Adrenal gland (tissue), 19 donors: ENCODE measurements at places on chromosomes 2 and 18.

GRCh38 chr2:11769516-11769915 is 23.1 kb downstream of the LPIN1 start:
- DNase-seq = no peak

DNA sequence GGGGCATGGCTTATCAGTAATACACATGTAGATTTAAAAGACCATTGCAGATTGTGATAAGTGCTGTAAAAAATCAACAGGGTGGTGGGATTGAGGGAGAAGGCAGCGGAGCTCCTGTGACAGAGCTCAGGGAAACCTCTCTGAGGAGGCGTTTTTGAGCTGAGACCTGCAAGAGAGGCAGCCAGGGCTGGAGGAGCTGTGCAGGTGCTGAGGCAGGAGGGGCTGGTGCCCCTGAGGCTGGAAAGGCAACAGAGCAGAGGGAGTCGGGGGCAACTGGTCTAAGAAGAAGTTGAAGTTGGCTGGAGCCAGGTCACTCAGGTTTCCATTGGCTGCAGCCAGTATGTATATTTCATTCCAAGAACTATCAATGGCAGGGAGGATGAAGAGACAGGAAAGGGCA is 47.6 kb downstream of the KLHL29 start:
- DNase-seq = no peak

DNA sequence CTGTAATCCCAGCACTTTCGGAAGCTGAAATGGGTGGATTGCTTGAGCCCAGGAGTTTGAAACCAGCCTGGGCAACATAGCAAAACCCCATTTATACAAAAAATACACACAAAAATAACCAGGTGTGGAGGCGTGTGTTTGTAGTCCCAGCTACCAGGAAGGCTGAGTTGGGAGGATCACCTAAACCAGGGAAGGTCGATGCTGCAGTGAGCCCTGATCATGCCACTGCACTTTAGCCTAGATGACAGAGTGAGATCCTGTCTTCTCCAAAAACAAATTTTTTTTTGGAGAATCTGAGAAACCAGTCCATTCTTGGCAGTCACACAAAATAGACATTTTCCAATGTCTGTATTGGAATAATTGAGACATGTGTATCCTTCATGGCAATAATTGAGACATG is 46.8 kb downstream of the RAB27B start:
- no peak for DNase-seq

- no peak for DNase-seq
Measured at GRCh38 chr2:44167311-44167907, 1.3 kb upstream of the PPM1B start.

DNA sequence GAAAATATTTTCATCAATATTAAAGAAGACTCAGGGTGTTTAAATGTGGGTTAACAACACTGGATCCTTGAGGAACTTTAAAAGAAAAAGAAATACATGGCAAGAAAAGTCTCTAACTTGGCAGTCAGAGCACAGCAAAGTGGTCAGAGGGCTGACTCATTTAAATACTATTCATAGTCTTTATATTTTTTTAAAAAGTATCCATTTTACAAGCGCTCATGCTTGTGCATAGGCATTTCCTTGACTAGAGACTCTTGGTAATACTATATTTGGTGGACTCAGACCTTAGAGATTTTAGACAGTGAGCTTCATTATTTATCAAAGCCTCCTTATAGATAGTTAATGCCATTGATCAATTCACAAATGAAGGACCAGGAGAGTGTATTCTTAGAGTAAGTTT is 110.2 kb downstream of the ABCA12 start:
- DNase-seq = no peak

GRCh38 chr2:135063210-135063609 is 11.1 kb downstream of the RAB3GAP1 start:
- no peak for DNase-seq

DNA sequence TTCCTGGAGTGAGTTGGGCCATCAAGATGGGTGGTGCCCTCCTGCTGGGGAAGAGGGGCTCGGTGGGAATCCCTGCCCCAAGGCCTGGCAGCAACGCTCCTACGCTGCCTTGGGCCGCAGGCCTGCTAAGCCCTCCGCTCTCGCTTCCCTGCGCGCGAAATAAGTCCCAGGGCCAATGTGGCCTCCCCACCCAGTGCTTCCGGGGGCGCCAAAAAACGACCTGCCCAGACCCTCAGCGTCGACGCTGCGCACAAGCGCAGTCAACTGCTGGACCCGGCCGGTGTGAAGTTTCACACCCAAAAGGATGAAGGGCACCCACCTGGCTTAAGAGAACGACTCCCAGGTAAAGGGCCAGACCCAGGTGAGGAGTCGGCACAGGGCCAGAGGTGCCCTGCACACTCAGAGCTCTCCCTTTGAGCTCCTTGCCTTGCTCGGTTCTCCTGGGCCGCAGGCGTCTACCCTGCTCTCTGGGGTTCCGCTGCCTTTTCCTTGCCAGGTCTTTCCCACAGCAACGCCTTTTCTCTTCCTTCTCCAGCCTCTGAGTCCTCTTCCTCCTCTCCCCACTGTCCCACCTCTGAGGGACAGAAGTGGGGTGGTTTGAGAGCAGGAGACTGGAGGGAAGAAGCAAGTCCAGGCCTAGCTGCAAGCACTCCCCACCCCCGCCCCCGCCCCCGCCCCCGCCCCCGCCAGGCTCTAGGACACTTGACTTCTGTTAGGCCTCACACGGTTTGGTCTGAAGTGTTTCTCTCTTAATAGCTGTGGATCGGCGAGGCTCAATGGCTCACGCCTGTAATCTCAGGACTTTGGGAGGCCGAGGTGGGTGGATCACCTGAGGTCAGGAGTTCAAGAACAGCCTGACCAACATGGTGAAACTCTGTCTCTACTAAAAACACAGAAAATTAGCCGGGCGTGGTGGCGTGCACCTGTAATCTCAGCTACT is at the start of gene DNAJC5G:
DNAJC5G (plus strand) TSS at position 223 of the 940 bp plus-strand sequence. CDS start 1,296 bp downstream, outside the sequence.
- no peak for DNase-seq

DNA sequence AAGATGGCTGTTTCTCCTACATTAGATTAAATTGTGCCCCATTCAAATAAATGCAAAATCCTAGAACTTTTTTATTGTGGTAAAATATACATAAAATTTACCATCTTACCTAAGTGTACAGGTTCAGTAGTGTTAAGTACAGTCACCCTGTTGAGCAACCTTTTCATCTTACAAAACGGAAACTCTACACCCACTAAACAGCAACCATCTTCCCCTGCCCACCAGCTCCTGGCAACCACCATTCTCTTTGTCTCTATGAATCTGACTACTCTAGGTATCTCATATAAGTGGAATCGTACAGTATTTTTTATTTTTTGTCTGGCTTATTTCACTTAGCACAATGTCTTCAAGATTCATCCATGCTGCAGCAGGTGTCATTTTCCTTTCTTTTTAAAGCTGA is 53.0 kb downstream of the ASXL2 start:
- DNase-seq = no peak

- no peak for DNase-seq
Measured at GRCh38 chr2:234373060-234373459, 123.8 kb downstream of the ARL4C start.

DNA sequence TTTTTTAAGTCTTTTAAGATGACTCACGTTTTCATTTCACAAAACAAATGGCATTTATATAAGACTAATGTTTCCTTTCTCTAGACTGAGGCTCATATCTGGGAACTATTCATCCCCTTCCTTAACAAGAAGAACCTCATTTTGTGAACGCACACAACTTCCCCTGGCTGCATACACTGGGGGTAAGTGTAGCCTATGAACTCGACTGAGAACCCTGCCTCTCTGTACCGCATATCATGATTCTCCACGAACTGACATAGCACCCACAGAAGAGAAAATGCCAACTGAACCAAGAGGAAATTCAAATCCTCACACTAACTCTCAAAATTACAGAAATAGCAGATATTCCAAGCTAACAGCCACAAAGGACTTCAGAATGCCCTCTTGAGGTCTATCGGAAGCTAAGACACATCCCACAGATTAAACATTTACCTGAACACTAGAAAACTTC is 236.7 kb downstream of the TCF4 start:
- no peak for DNase-seq

GRCh38 chr2:179449010-179449409 is 184.4 kb upstream of the SESTD1 start:
- DNase-seq = no peak

GRCh38 chr2:119491776-119492525 is 32.3 kb downstream of the SCTR start:
- no peak for DNase-seq
